ENCODE measurements at places on chromosomes 2 and 18. TPM values are rescaled to one million over a fixed set of nuclear protein-coding genes. Genes with fewer than 3 reads are reported as not detected.

Gene ANKRD62
- total RNA-seq, result not detected

Gene ATL2
- 43.9 TPM for total RNA-seq

Gene C1GALT1C1L
- total RNA-seq, result not detected

Gene LHCGR
- total RNA-seq, result not detected

Gene CRYBA2
- not detected for total RNA-seq

Gene HAAO
- 0.80 TPM for total RNA-seq

Gene NAT8
- not detected for total RNA-seq

Gene TEX44
- not detected for total RNA-seq

Gene CCDC195
- total RNA-seq, result not detected

Gene C18orf54
- 11.7 TPM for total RNA-seq

Gene ZAP70
- 346 TPM for total RNA-seq

Gene MOCOS
- 0.17 TPM for total RNA-seq

Gene ZNF385B
- not detected for total RNA-seq

Gene FOXD4L1
- total RNA-seq, result 0.10 TPM

Gene MC4R
- not detected for total RNA-seq

Gene DHX57
- total RNA-seq, result 17.7 TPM

Gene CAPG
- total RNA-seq, result 181 TPM

Gene ZC3H6
- 9.0 TPM for total RNA-seq

Gene PRSS56
- total RNA-seq, result not detected

Gene ZNF516
- 1.8 TPM for total RNA-seq

Gene ASB18
- not detected for total RNA-seq

Gene KCNG2
- not detected for total RNA-seq
